Large intestine (tissue), 12 donors: ENCODE measurements at places on chromosomes 4 and X. TPM values are rescaled to one million over a fixed set of nuclear protein-coding genes. Genes with fewer than 3 reads are reported as not detected.

IL13RA1 gene
- 65.5 TPM for polyA plus RNA-seq

MPC1L gene
- not detected for polyA plus RNA-seq

DNA sequence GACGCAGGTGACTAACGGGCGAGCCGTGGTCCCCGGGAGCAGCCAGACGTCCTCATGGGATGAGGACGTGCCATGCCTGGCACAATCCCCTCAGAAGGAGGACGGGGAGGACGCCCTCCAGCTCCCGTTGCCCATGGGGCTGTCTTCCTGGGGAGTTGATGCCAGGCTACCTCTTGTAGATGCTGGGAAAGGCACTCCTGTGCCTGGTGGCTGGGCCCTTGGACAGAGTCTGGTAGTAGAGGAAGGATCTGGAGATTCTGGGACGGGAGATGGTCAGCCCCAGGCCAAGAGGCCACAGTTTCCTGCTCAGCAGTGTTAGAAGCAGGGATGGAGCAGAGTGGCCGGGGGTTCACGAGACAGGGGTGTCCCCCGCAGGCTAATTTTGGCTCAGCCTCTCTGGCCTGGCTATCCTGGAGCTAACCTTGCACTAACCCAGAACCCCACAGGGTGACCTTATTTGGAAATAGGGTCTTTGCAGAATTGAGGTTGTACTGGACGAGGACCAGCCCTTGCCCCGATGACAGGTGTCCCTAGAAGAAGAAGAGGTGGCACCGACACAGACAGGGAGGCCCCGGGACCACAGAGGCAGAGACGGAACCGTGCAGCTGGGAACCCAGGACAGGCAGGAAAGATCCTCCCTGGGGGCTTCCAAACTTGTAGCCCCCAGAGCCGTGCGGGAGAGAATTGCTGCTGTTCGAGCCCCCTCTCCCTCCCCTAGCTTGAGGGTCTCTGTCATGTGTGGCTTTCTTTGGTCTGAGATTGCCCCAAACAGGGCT lies 50.1 kb upstream of the ADRA2C start:
- H3K27me3 ChIP-seq: peaks cover 15% of the 10 kb centered on the region
- H3K36me3 ChIP-seq: no peaks in the 10 kb centered on the region
- H3K4me1 ChIP-seq: no peaks in the 10 kb centered on the region
- no peak for DNase-seq

- H3K4me1 ChIP-seq: no peaks in the 10 kb centered on the region
- H3K36me3 ChIP-seq: no peaks in the 10 kb centered on the region
- H3K27ac ChIP-seq: no peak overlapping the region
- no peak for DNase-seq
- no peak overlapping the region for H3K4me3 ChIP-seq
- H3K27me3 ChIP-seq: no peaks in the 10 kb centered on the region
Observed at GRCh38 chr4:58188316-58188715, 1078.1 kb upstream of the IGFBP7 start.

FRMPD4 gene
- 0.19 TPM for polyA plus RNA-seq

TACC3 gene
- 27.8 TPM for polyA plus RNA-seq

F8 gene
- polyA plus RNA-seq: 2.9 TPM
